COR-L47 (cell line): ENCODE measurements at places on chromosomes 7 and 10.

GRCh38 chr10:62627983-62628382 is 176.5 kb upstream of the ADO start:
- DNase-seq, result no peak

DNA sequence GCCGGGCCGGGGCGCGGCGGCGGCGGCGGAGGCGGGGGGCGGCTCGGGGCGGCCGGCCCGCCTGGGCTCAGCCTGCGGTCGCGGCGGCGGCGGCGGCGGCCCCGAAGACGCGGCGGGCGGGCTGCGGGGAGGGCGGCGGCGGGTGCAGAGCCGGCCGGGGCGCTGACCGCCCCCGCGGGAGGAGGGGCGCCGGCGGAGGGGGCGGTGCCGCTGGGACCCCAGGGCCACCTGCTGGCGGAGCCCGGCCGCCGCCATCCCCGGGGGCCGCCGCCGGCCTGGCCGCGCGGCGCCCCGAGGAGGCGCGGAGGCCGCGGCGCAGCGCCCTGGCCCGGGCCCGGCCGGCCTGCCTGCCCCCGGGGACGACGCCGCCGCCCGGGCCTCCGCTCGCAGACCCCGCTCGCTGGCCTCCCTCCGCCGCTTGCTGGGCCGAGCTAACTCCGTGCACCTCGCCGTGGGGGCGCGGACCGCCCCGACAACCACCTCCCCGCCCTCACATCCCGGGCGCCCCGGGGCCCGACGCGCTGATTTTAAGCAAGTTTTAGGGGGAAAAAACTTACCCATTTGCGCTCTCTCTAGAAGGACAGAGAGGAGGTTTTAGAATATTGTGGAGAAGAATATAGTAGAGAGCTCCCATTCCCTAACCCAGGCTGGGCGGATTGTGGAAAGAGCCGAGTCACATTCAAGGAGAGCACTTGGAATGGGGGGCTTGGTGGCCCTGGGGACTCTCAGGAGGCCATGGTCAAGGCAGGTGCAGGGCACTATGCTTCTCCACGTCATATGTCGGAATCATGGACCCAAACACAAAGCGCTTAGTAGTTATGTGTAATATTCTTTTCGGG is at the start of gene BEND7:
TSS of gene BEND7 (minus strand) at position 140 of the 839 bp plus-strand sequence. CDS start 481 bp downstream, outside the sequence.
- DNase-seq, result no peak

DNA sequence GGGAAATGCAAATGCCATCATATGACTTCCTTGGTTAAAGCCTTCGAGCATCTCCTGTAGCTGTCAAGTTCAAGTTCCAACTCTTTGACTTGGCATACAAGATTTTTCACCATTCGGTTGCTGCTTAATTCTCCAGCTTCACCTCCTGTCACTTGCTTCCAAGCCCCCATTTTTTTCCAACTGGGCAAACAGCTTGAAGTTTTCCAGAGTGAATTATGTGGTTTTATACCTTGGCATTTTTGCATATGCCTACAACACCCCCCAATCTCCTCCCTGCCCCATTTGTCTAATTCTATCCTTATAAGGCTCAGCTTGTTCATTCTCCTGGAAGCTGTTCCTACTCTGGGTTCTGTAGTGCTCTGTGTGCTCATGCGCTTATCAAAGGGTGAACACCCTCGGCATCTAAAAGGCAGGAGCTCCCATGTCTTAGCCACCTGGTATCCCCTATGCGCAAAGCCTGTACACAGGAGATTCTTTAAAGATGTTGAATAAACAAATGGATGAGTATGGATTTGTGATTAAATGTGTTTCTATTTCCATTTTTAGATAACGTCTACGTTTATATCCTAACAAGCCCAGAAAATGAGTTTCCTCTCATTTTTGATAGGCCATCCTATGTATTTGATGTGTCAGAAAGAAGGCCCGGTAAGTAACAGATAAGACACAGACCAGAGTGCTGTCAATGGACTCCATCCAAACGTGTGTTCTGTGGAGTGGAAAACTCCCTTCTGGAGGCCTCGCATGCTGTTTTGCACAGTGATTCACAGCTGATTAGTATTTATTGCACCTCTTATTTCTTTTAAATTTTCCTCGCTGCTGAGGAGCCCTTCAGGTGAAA is 52.5 kb downstream of the CDHR3 start:
- no peak for DNase-seq

GRCh38 chr10:45624724-45625123 is 47.8 kb downstream of the ZFAND4 start:
- no peak for DNase-seq

DNA sequence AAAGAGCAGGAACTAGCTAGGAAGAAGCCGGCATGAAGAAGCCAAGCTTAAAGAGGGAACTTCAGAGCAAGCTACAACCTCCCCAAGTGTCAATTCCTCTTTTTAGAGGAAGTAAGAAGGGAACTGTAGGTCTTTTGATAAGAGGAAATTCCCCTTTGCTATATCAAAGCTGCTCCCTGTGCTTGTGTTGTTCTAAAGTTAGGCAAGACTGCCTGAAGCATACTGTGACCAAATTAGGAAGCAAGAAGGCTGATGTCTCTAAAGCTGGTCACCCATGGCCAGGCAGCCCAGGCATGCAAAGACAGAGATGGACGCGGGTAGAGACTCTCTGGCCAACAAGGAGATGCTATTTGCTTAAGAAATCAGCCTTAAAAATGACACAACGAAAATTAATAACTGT is 87.9 kb downstream of the RNF216 start:
- DNase-seq, result no peak

- DNase-seq, result no peak
Observed at GRCh38 chr7:137985897-137986251, 16.0 kb downstream of the CREB3L2 start.

DNA sequence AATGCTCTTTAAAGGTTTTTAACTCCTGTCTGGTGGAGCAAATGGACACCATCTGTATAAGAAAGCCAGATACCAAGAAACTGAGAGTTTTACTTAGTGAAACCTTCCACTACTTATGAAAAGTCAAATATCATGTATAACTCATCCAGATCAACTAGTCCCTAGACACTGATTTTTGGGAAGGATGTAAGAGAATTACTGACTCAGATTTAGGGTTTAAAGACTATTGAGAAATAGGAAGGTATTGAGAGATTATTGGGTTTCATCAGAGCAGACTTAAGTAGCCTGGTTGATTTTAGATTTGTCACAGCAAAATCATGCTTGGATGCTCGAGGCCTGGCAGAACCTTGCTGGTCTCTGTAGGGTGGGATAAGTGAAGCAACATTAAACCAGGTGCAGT is 3.1 kb downstream of the CSTF2T start:
- no peak for DNase-seq

DNA sequence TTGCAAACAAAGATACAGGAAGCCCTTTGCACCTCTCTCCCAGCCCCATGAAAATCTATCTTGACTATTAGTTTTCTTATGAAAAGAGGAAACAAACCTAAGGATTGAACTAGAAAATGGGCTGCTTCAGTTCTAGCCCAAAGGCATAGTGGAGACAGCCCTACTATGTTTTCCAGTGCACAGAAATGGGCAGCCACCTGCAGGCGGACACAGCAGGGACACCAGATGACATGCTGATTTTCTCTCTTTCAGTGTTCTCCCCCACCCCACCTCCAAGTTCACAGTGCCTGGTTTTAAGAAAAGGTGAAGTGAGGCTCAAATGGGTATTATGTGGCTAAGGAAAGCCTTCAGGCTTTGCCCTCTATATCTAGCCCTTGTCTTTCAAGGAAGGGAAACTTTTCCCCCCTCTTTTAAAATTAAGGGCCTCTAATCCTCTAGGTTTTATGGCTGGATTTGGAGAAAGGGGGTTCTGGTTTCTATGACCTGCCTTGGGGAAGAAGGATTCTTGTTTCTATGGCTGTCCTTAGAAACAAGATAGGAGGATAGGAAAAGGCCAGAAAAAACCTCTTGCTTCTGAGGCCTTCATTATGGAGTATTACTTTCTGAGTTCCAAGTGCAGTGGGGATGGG is 23.5 kb upstream of the DDX50 start:
- no peak for DNase-seq

DNA sequence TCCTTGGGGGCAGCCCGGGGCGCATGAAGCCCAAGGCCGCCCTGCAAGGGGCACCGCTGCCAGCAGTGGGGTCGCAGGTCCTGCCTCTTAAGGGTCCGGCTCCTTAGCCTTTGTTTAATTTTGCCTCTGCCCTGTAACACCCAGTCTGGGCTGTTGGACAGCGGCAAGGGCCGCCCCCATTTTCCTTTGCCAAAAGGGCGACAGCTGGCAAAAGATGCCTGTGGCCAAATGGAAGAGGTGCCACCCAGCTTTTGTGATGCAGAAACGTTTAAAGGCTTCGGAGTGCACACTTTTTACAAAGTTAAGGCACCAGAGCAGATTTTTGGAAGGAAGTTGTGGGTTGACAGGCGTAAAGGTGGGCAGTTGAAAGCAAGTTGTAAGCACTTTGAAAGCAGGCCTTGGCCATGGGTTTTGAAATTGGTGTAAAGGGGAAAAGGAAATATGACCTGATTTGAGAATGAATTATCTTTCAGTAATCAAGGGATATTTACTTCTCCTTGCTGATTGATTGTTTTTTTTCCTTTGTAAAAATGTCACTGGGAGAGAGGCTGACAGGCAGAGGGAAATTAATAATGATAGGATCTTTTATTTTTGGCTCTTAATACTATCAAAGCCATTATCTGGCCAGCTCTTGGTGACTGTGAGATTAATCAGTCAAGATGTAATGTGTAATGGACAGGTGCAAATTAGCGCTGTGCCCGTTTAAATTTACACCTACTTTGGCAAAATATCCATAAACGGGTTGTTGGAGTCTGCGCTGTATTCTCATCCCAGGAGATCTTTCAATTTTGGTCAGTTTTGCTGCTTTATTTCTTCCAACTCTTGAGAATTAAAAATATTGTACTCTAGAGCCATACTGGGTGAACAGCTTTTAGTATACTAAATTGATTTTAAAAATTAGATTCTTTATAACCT is 1.2 kb downstream of the CASD1 start:
- DNase-seq, result peak; percentile 59

DNA sequence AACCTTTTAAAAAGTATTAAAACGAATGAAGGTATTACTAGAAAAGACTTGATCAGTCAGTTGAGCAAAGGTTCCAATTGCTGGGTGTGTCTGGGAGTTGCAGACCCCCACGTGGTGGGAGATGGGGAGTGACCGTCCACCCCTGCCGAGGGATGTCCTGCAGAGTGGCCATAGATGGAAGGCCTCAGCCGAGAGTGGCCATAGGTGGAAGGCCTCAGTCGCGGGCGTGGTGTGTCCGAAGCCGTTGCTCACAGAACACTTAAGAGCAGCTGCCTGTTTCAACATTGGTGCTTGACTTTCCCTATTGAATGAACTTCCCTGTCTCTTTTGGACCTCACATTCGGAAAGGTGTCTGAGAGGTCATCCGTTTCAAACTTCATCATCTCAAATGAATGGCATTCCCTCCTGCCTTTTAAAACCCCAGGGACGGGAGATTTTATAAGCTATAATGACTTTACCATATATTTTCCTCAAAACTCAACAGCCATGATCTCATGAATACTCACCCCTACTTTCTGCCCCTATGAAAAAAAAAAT is 69.4 kb downstream of the CAMK1D start:
- DNase-seq, result no peak

DNA sequence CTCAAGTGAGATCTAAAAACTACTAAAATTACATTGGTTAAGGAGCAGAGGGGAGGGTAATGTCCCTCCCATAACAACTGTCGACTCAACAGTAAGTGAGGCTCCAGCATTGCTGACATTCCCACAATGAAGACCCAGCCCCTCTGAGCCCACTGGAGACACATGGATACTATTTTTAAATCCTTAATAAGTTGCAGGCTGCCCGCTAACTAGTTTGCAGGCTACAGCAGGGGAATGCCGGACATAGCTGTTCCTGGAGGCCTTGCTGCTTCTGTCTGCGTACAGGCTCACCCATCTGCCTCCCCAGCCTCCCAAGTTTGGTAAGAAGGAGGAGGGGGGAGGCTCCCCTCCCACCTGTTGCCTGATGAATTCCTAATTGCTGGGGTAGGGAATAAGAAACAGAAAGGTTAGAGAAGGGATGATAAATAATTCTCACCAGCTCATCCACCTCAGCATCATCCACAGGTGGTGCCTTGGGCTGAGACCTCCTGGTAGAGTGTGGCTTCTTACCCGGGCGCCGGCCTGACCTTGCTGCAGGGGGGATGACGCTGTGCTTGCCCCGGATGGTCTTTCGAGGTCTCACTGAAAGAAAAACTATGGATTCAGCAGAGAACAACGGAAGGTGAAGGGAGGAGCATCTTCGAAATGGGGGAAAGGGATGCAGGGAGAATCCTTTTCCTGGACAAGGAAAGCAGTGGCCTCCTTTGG is 10.1 kb downstream of the FZD9 start:
- no peak for DNase-seq

DNA sequence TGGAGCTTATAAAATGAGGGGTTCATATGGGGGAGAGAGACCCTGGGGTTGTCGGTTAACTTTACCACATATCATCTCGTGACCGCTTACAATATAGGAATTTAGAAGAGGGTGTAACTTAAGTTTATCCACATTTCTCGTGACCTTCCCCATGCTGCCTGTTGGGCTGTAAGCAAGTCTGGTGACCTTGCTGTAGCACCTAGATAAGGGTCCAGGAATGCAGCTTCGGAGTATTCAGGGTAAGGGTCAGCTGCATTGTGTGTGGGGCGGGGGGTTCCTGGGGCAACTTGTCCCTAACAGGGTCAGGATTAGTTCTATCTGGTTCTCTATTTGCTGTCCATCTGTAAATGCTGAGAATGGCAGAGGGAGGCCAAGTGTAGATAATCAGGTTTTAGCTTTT is 1.3 kb upstream of the CHST3 start:
- DNase-seq, result no peak

GRCh38 chr10:73625004-73625883 is 16.0 kb downstream of the MYOZ1 start:
- DNase-seq, result no peak

DNA sequence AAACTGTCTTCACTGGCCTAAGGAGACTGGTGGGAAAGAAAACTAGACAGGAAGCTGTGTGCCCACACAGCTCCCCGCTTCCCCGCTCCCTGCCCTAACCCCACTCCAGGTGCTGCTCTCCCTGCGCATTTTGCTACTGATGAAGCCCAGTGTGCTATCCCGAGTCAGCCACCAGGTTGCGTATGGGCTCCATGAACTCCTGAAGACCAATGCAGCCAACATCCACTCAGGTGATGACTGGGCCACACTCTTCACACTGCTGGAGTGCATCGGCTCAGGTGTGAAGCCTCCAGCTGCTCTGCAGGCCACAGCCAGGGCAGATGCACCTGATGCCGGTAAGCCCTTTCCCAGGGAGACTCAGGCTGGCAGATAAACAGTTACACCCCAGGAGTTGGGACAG is 20.3 kb upstream of the NFKB2 start:
- no peak for DNase-seq

DNA sequence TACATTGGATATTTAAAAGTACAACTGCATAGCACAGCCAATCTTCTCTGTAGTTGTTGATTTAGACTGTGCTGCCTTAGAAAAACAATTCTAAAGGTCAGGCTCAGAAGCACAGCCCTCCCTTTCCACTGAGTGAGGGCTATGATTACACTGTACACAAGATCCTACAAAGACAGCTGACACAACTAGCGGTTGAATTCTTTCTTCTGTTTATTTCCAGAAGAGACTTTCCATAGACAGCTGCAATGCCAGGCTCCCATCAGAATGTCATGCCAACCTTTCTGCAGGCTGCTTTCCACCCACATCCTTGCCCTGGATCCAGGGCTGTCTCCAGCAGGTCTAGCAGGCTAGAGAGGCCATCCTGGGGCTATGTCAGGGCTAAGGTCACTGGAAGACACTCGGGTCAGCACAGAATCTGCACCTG is 39.3 kb downstream of the FAM13C start:
- peak; percentile 64 for DNase-seq
